ENCODE measurements at places on chromosomes 11 and 22.

DNA sequence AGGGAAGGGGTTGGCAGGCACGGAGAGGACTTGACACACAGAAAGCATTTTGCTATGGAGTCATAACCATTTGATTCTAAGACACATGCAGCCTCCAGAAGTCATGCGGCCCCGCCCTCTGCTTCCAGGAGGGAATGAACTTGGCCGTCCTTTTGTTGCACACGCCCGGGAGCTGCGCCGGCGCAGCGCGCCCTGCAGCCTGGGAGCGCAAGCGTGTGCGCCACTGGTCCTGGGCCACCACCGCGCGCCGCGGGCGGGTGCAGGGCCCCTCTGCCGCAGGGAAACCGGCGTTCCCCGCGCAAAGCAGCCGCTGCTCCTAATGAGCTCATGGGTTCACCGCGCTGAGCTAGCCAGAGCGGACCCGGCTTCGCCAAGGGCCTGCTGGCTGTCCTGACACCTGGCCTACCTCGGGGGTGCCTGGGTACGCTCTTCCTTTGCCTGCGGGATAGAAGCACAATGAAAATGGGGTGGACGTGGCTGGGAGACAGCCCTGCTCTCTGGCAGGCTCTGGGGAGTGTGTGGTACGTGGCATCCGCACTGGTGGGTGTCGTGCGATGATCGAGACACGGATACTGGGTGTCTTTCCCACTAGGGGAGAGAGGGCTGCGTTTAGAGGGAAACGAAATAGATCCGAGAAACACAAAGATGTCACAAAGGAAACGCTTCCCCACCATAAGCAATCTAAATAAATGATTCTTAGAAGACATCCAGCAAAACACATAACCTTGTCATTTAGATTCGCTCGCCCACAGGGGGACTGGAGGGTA, 669 bp downstream of the MICAL3 start:
- peak; percentile 25 for DNase-seq

DNA sequence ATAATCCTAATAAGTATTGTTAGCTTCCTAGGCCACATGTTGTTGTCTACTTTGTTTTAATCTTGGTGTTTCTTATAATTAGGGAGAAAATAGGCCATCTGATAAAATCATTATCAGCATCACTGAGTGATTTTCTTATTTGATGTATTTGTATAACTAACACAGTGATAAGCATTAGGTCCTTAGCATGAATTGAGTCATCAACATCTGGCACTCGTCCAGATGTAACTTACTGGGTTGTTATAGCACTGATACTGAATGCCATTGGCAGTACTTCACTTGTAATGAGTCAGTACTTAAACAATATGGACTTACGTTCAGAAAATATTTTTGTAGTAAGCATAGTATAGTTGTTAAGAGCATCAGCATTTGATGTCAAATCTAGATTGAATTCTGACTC, 16.2 kb downstream of the API5 start:
- DNase-seq: peak; percentile 0

DNA sequence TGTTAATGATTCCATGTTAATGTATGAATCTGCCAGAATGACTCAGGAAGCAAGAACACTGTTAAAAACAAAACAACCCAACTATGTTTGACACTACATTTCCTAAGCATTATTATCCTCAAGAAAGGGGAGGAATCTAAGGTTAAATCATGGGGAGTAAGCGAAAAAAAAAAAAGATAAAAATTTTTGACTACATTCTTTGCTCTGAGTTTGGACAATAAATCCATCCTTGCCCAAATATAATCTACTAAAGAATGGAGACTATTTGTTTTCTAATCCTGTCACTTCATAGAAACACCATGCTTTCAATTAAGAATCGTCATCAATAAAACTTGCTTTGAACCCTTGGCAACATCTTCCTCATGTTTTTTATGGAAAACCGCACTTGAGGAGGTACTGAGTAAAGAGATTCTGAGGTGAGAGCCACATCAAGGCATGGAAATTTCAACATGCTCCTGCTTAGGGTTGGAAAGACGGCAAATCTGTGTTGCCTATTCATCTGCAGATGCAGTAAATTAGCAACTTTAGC, 9.7 kb downstream of the MAML2 start:
- DNase-seq: no peak

- DNase-seq: no peak
Measured at GRCh38 chr11:35211952-35212351, 73.0 kb downstream of the CD44 start.

DNA sequence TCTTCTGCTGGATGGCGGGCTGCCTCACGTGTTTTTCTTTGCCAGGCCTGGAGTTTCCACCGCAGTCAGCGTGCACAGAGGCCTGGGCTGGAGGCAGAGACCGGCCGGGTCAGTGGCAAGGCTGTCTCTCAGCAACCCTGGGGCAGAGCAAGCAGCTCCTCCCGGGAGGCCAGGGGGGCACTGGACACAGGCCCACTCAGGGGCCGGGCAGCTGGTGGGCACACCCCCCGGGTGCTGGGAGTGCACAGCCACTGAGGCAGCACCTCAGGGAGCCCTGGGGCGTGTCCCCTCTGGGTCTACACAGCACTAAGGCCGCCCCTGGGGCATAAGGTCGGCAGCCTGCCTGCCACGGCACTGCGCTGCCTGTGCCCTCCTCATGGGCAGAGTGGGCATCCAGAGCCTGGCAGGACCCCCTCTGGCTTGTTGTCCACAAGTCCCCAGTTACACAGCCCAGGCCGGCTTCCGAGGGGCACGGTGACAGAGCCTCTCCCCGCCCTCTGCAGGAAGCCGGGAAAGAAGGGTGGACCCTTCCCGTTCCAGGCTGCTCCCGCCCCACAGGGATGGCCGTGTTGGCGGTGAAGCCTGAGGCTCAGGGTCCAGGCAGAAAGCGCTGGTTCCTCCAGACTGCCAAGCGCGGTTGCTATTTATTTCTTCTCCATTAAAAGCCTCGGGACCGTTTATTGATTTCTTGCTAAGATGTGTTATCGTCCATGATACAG, 18.5 kb upstream of the TH start:
- no peak for DNase-seq

GRCh38 chr11:14393889-14394288, 34.9 kb upstream of the RRAS2 start:
- no peak for DNase-seq

DNA sequence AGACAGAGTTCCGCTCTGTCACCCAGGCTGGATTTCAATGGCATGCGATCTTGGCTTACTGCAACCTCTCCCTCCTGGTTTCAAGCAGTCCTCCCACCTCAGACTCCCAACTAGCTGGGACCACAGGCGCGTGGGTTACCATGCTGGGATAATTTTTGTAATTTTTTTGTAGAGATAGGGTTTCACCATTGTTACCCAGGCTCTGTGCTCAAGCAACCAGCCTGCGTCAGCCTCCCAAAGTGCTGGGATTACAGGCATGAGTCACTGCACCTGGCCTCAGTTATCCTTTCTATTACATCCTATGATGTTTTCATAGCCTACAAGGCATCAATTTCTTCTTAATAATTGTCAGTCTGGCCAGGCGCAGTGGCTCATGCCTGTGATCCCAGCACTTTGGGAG, 36.5 kb downstream of the LRRC74B start:
- DNase-seq: no peak

DNA sequence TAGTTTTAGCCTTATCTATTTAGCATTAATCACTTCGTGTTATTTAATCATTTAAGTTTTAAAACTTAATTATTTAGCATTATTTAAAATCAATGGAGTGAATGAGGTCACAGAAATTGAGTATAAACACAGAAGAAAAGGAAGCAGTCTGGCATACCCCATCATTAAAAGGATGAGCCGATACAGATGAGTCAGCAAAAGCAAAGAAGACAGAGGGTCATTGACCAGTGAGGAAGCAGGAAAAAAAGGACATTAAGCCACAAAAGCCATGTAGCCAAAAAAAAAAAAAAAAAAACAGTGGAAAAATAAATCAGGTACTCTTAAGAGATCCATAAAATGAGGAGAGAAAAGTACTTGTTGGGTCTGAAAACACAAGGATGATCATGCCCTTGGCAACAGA, 71.5 kb downstream of the TYR start:
- DNase-seq: no peak

GRCh38 chr11:14643697-14644225, at the start of gene PDE3B:
TSS of gene PDE3B (plus strand) at chr11:14643804. CDS start at chr11:14644076, 272 bp downstream.
- peak; percentile 51 for DNase-seq

- DNase-seq: no peak
Measured at GRCh38 chr11:45053736-45054446, 92.5 kb upstream of the PRDM11 start.

DNA sequence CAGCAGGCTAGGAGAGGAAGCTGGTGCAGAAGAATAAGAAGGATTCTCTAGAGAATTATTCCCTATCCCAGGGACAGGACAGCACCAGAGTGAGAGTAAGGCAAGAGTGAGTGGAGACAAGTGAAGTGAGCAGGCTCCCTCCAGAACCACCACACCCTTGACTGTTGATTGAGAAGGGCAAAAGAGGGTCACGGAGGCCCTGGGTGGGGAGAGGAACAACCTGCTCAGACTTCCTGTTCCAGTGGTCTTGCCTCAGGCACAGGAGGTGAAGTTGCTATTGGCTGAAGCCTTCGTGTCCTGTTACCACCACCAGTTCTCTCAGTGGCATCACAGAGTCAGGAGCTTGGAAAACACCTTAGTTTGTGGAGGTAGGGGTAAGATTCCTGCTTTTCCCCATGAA, 51.7 kb upstream of the CCDC89 start:
- no peak for DNase-seq

- DNase-seq: no peak
Measured at GRCh38 chr11:41307296-41308080, 152.0 kb downstream of the LRRC4C start.

GRCh38 chr11:63489879-63490278, 1.1 kb downstream of the PLAAT5 start:
- DNase-seq: no peak

- no peak for DNase-seq
Measured at GRCh38 chr22:47446821-47447810, 684.7 kb downstream of the TBC1D22A start.

- no peak for DNase-seq
Measured at GRCh38 chr11:119729951-119730613, 1.1 kb upstream of the NECTIN1 start.

DNA sequence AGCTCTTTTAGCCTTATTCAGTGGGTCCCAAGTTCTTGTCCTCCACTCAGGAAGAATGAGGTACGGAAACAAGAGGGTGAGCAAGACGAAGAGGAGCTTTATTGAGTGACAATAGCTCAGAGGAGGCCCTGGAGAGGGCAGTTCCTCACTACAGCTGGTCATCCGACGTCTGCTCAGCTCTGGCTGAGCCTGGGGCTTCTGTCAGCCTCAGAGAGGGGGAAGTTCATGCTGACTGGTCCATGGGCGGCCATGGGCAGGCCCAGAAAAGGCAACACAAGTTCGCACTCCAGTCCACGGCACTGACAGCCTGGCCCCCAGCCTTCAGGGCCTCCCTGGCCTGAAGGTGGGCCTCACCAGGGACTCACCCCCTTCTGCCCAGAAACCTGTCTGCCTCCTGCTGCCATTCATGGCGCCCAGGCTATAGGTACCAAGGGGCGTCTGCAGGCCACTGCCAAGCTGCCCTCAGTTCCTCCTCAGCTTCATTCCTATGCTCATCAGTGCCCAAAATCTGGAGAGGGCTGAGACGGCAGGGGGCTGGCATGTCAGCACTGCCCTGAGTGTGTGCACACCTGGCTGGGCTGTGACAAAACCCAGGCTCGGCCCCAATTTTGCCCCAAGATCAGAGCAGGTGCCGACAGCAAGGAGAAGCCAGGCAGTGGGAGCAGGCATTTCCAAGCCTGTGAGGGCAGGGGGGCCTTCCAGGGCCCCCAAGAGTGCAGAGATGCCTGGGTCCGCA, 21.7 kb upstream of the KIAA0930 start:
- no peak for DNase-seq

- no peak for DNase-seq
Measured at GRCh38 chr22:34784056-34784455, 281.9 kb upstream of the ISX start.

GRCh38 chr11:129917231-129917630, 21.9 kb upstream of the NFRKB start:
- DNase-seq: no peak

GRCh38 chr22:36807627-36808026, 9.2 kb downstream of the PVALB start:
- DNase-seq: no peak

DNA sequence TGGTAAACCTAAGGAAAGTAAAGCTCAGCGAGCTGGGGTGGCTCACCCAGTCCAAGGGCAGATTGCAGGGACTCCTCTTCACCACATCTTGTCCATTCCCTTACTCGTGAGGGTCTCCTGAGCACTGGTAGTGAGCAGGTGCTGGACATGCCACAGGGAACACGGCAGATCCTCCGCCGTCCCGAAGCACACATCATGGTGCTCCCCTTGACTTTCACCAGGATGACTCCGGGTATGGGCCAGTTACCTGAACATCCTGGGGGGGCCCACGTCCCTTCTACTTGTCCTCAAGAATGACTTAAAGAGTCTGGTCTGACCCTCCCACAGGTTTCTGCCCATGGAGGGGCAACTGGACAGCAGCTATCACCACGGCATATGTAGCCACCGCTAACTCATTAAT, 8.0 kb upstream of the SF1 start:
- no peak for DNase-seq

DNA sequence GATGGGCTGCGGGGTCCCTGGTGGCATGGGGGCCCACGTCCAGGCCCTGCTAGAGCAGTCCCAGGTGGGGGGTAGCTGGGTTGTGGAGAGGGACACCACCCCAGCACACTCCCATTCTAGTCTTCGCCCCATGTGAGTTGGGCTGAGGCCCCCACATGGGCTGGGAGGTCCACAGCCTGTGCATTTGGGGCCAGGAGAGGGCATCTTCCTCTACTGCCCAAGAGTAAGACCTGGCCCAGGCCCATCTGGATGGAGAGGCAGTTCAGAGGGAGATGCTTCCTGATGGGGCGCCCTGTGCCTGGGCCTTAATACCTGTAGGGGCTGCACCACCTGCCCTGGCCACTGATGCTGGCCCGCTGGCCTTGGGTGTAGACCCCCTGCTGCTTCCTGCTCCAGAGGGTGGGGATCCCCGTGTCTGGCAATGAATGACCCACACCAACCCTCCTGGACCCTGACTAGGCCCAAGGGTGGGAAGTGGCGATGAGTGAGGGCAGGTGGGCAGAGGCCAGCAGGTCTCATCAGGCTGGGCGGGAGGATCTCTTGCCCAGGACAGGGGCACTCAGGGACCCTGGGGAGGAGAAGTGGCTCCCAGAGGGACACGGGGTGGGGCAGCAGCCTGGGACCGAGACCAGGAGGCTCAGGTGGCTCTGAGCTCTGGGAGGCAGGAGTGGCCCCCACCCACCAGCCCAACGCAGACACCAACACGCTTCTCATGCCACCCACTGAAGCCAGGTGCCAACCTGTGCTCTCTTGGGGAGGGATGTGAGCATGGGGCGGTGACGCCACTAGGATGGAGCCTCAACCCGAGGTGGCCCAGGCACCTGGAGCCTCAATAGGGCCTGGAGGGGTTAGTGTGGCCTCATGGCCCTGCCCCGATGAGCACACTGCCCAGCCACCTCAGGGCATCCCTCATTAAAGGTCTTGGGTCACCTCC, 17.4 kb upstream of the GNB1L start:
- DNase-seq: no peak

DNA sequence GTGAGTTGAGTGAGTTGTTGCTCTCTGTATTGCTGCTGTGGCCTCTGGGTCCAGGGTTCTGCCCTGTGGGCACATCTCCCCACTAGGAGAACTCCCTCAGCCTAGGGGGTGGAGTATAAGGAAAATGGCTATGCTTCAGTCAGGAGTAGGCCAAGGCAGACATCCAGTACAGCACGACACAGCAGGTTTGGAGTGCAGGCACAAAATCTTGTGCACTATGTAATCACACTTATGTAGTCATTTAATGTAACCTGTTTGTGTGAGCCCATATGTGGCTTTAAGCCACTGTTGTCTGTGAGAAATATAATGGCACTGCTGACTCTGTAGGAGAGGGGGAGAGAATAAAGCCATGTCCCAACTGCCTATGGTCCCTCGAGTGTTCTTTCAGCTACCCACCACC, 90.1 kb downstream of the CCDC83 start:
- DNase-seq: no peak

All from NCI-H1694 (cell line).